NCI-H524 (cell line): ENCODE measurements at places on chromosomes 3 and 15.

DNA sequence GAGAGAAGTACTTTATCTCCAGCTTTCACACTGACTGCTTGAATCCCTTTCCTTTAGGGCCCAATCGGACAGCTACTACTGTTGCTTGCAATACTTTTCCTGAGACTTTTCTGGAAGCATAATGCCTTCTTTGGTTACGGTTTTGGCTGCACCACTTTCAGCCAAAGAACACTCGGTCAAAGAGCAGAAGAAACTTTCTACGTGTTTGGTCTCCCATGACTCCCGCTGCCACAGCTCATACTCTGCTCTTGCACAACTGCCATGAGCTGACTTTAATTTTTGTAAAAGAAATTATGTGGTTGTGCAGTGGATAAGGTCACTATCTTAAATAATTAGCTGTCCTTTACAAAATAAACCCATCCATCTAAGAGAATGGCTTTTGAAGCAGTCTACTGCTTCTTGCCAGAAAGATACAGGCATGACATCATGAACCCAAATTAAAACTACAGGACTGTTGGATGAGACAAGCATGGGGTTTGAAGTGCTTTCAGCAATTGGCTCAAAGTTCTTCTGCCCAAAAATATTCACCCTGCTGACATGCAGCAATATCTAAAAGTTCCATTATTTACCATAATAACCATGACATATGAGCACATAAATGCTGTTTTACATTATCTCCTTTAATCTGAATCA lies 42.0 kb downstream of the PROS1 start:
- DNase-seq: no peak

DNA sequence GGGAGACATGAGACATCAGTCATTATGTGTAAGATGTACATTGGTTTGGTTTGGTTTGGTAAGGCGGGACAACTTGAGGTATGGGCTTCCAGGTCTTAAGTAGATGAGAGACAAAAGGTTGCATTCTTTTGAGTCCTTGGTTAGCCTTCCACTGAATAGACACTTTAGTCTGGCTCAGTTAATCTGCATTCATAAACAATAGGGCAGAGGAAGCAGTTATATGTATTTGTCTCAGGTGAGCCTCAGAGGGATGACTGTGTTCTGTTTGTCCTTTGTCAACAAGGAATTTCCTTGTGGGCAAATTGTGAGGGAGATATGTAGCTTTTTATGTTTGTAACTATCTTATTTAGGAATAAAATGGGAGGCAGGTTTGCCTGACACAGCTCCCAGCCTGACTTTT lies 50.4 kb downstream of the TCF12 start:
- DNase-seq: no peak

DNA sequence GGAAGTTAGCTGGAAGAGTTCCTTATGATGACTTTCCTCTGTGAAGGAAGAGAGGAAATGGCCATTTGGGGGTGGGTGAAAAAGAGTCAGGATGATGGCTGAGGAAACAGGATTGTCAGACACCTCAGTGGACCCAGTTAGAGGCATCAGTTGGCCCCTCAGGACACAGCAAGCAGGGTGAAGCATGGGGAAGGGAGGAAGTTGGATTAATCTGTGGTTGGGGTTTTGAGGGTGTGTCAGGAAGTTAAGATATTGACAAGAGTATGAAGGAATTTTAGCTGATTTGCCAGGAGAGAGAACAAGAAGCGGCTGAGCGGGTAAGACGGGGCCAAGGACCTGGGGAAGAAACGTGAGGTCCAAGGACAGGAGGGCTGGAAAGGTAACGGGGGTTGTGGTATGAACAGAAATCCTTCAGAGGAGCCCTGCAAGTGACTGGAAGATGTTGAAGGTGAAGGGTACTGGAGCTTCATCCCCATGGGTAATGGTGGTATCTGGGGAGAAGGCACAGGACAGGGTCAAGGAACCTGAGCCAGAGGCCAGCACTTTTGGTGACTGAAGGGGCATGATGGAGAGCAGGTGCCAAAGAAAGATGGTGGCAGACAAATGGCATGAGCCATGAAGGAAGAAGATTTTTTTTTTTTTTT lies 2.7 kb downstream of the UQCC5 start:
- no peak for DNase-seq

DNA sequence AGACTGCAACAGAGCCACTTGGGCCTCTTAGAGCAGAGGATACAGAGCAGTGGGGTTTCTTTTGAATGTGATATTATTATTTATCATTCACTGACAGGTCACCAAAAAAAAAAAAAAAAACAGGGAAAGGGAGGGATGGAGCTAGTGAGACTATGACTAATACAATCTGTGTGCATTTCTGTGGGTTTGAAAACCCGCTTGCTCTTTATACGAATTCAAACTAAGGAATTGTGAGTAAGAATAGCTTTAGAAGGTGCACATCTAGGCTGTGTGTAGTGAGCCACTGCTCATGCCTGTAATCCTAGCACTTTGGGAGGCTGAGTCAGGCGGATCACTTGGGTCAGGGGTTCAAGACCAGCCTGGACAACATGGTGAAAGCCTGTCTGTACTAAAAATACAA lies 186.6 kb upstream of the MANF start:
- no peak for DNase-seq

DNA sequence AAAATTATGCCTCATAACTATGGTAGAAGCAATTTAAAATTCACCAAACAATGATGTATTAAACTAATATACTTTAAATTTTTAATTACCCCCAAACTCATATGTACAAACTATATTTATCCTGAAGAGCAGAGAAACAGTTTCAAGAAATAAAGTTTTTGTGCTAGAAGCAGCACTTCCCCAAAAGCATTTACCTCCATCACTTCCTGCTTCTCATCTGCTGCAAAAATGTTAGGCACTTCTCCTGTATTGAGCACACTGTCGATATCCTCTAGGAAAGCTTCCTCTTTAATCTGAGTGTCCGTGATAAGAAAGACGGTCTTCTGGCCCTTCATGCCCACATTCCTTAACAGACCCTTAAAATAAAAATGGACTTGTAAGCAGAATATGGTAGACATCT lies 101.5 kb upstream of the ASB14 start:
- DNase-seq: no peak

- no peak for DNase-seq
These were observed 632 bp upstream of the COPS2 start for GRCh38 chr15:49155834-49156627.

- no peak for DNase-seq
These were observed 70.1 kb downstream of the LMLN start for GRCh38 chr3:198030125-198030524.
